Neuronal stem cell (in vitro differentiated cells): ENCODE measurements at places on chromosomes 12 and 14.

DNA sequence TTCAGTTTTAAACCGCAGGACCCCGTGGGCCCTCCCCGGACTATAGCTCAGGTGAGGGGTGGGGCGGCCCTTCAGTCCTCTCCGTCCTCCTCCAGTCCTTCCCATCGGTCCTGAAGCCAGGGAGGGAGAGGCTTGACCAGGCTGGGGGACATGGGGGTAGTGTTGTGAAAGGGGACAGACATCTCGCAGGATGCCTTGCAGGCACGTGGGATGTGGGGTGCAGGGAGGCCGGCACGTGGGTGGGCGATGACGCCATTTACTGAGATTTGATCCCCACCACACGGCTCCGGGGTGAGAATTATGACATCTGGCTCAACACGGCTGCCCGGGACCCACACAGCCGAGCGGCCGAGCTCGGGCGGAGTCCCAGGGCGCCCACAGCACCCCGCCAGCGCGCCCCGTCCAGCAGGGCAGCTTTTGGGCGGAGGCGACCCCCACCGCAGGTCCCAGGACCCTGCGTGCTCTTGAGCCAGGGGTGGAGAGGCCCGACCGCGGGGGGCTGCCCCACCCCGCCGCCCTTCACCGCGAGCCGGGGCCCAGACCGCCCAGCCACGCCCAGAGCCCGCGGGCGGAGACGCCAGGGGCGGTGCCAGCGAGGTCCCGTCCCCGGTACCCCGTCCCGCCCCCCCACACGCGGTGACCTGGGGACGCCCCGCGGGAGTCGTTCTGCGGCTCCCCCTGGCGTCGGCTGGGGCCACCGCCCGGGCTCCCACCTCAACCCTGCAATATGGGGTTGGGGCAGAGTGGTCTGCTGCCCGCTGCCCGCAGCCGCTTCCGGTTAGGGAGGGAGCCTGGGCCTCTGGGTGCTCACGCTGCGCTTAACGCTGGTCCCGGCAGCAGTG, 3.3 kb upstream of the EXOC3L4 start:
- H3K27me3 ChIP-seq: peaks cover 16% of the 10 kb centered on the region
- peak overlapping the region; percentile 70 for H3K4me3 ChIP-seq
- peak; percentile 45 for DNase-seq
- peaks cover 13% of the 10 kb centered on the region for H3K4me1 ChIP-seq
- H3K36me3 ChIP-seq: no peaks in the 10 kb centered on the region
- no peak overlapping the region for H3K27ac ChIP-seq

DNA sequence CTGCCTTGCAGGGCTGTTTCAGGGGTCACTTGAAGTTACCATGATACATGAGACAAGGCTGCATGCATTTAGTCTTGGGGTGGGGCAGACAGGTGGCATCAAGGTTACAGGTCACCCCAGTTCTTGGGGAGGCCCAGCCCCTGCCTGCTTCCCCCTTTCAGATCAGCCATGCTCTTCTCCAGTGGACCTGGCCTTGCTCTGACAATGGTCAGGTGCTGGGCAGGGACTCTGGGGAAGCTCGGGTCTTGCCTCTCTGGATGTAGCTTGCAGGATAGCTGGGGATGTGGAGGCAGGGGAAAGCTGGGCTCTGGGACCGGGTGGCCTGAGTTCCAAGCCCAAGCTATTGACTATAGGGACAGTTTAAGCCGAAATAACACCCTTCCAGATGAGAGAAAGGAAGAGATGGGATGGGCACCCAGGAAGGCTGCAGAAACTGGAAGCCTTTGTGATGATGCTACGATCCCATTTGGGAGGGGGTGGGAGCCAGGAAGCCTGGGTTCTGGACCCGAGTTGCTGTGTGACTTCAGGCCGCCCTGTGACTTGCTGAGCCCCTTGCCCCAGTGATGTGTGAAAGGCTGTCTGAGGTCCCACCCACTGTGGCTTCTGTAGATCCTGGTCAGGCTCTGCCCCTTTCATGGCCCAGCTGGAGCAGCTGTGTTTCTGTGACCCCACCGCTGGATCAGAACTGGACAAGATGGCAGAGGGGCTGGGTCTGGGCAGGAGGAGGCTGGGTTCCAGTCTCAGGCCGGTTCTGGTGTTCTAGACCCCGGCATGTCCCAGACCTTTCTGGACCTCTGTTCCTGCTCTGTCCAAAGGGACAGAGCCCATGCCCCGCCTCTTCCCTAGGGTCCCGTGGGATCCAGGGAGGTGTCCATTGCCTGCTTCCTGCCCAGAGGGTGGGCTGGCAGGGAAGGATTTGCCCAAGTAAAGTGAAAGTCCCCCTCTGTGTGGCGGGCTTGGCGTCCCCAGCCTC, 2.1 kb downstream of the TNFAIP2 start:
- peaks cover 17% of the 10 kb centered on the region for H3K4me1 ChIP-seq
- no peak overlapping the region for H3K27ac ChIP-seq
- peaks cover 4% of the 10 kb centered on the region for H3K36me3 ChIP-seq
- no peak overlapping the region for H3K4me3 ChIP-seq
- H3K27me3 ChIP-seq: peaks cover 73% of the 10 kb centered on the region
- DNase-seq: no peak

DNA sequence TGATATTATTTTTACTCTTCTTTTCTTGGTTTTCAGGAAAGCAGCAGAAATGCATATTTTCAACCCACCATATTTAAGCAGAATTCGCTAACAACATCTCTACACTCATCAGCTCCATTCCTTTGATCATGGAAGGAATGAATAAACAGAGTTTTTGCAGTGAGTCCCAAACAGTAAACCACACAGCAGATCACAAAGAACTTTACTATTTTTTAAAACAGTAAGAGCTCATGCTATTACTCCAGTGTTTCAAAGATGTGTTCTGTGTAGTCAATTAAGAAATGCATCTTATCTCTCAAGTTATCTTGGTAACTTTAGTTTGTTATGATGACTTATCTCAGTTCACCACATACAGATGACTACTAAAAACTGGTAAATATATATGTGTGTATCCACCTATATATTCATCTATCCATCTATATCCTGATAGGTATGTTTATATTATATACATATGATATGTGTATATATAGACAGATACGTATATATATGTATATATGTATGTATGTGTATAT, 843.5 kb downstream of the BCL11B start:
- no peaks in the 10 kb centered on the region for H3K36me3 ChIP-seq
- H3K27ac ChIP-seq: no peak overlapping the region
- no peak for DNase-seq

DNA sequence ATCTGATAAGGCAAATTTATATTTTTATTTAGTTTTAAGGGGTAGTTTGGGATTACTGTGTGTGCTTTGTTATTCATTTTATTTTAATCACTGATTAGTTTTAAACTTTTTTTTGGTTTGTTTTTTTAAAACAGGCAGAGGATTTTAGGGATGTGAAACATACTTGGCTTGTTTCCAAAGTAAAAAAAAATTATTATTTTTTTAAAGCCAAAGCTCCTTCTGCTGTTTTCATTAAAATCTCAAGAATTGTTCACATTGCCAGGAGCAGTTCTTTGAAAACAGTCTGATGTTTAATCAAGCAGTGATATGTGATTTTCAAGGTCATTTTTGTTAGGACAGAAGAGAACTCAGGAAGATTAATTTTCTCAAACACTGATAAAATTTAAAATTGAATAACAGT, 11.2 kb downstream of the TTC8 start:
- no peaks in the 10 kb centered on the region for H3K36me3 ChIP-seq
- no peaks in the 10 kb centered on the region for H3K27me3 ChIP-seq
- DNase-seq: no peak

DNA sequence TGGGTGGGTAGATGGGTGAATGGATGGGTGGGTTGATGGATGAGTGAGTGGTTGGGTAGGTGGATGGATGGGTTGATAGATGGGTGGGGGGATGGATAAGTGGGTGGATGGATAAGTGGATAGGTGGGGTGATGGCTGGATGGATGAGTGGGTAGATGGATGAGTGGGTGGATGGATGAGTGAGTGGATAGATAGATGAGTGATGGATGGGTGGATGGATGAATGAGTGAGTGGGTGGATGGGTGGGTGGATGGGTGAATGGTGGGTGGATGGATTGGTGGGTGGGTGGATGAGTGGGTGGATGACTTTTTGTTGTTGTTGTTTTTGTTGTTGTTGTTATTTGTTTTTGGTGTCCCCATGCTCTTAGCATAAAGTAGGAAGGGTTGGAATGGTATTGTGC, 45.5 kb downstream of the TBX5 start:
- no peaks in the 10 kb centered on the region for H3K4me1 ChIP-seq
- H3K4me3 ChIP-seq: no peak overlapping the region
- H3K27ac ChIP-seq: no peak overlapping the region
- no peak for DNase-seq
- H3K36me3 ChIP-seq: no peaks in the 10 kb centered on the region
- H3K27me3 ChIP-seq: no peaks in the 10 kb centered on the region

DNA sequence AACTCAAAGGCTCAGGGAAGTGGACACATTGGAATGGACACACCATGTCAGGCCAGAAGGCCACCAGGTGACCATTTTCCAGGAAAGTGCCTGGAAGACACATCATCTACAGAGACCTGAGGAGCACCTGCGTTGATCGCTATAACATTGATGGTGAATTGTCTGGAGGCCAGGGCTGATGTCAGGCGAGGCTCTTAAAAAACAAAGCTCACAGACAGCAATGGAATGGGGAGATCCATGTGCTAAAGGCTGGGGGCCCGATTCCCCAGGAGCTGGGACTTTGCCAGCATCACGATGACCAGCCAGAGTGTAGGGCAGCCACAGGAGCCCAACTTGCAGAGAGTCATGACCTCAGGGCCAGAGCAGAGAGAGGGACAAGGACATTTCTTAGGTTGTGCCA, 30.3 kb downstream of the DIO3 start:
- no peak for DNase-seq
- H3K27me3 ChIP-seq: no peaks in the 10 kb centered on the region
- no peak overlapping the region for H3K27ac ChIP-seq
